GM10248 (cell line): ENCODE measurements at places on chromosomes 6 and 20.

DNA sequence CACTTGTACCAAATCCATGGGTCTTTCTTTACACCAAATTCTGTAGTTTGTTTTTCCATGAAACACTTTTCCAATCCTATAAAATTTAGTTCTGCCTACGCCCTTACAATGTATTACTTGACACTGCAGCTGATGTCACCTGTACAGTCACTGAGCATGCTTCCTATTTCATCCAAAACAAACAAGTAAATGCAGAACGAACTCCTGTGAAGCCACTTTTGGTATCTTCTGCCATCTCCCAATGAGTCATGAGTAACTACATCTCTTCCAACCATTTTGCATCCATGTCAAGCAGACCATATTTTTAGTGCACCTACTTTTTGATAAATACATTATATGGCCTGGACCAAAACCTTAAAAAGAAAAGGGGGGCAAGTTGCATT is 42.4 kb downstream of the HDDC2 start:
- DNase-seq: no peak

GRCh38 chr6:119128252-119128912 is 49.9 kb upstream of the FAM184A start:
- no peak for DNase-seq

- no peak for DNase-seq
Observed at GRCh38 chr6:114998492-114998891, 655.7 kb upstream of the HS3ST5 start.

GRCh38 chr6:4059115-4059777 is 19.7 kb downstream of the FAM217A start:
- no peak for DNase-seq

GRCh38 chr6:42368181-42368580 is 83.5 kb downstream of the TRERF1 start:
- peak; percentile 68 for DNase-seq

GRCh38 chr20:7399114-7399513 is 541.1 kb downstream of the HAO1 start:
- no peak for DNase-seq

- no peak for DNase-seq
Observed at GRCh38 chr20:15476186-15476585, 1097.1 kb downstream of the KIF16B start.

GRCh38 chr20:47031004-47031403 is 136.4 kb downstream of the EYA2 start:
- no peak for DNase-seq

DNA sequence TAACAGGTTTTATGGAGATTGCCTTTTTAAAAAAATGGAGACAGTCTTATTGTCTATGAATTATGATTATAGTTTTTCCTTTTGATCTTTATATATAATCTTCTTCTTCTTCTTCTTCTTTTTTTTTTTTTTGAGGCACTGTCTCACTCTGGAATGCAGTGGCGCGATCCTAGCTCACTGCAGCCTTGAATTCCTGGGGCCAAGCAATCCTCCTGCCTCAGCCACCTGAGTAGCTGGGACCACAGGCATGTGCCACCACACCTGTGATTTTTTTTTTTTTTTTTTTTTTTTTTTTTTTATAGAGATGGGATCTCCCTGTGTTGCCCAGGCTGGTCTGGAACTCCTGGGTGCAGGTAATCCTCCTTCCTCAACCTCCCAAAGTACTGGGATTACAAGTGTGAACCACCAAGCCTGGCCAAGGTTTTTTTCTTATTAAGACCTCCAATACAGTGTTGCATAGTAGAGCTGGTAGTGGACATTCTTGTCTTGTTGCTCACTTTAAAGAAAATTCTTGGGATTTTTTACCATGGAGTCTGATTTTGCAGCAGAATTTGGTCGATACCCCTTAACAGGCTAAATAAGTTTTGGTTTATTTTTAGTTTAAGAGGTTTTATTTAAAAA is 46.5 kb downstream of the STK4 start:
- DNase-seq: no peak
